ENCODE measurements at places on chromosomes 4 and X. TPM values are rescaled to one million over a fixed set of nuclear protein-coding genes. Genes with fewer than 3 reads are reported as not detected.

BANK1 gene
- total RNA-seq: not detected

PCSK1N gene
- total RNA-seq: 3.2 TPM

ANKRD50 gene
- total RNA-seq: 0.20 TPM

CSAG1 gene
- not detected for total RNA-seq

GAGE10 gene
- not detected for total RNA-seq

RGN gene
- not detected for total RNA-seq

RASSF6 gene
- total RNA-seq: not detected

HTN3 gene
- not detected for total RNA-seq

CLIC2 gene
- 0.26 TPM for total RNA-seq

METAP1 gene
- 58.5 TPM for total RNA-seq

FDCSP gene
- total RNA-seq: not detected

SHOX gene
- total RNA-seq: not detected

CT45A10 gene
- total RNA-seq: not detected

HPSE gene
- 10.9 TPM for total RNA-seq

CPEB2 gene
- 9.3 TPM for total RNA-seq

PF4V1 gene
- not detected for total RNA-seq

NMU gene
- total RNA-seq: not detected

ZNF182 gene
- 6.9 TPM for total RNA-seq

PRR32 gene
- not detected for total RNA-seq

PPARGC1A gene
- total RNA-seq: not detected

FRMPD4 gene
- not detected for total RNA-seq

PDS5A gene
- 111 TPM for total RNA-seq

NEUROG2 gene
- total RNA-seq: not detected

HPGDS gene
- total RNA-seq: 0.18 TPM

DDIT4L gene
- not detected for total RNA-seq

GAGE2A gene
- not detected for total RNA-seq

CTAG2 gene
- total RNA-seq: 44.1 TPM

ATP10D gene
- 7.2 TPM for total RNA-seq

COX7B2 gene
- total RNA-seq: not detected

MAGEC1 gene
- total RNA-seq: not detected

PFKFB1 gene
- 0.69 TPM for total RNA-seq

DCHS2 gene
- total RNA-seq: 0.09 TPM

VCX gene
- not detected for total RNA-seq

PRSS12 gene
- not detected for total RNA-seq

ANAPC4 gene
- 35.7 TPM for total RNA-seq

IL2 gene
- 173 TPM for total RNA-seq

STBD1 gene
- not detected for total RNA-seq

DBET gene
- not detected for total RNA-seq

HAND2 gene
- not detected for total RNA-seq

RTL9 gene
- total RNA-seq: not detected

PNMA6F gene
- total RNA-seq: not detected

All from CD8-positive, alpha-beta memory T cell (primary cell).